ENCODE measurements at places on chromosomes 6 and 20.
A peak's percentile ranks its signal among the peaks of the same experiment; 100 is the strongest.

DNA sequence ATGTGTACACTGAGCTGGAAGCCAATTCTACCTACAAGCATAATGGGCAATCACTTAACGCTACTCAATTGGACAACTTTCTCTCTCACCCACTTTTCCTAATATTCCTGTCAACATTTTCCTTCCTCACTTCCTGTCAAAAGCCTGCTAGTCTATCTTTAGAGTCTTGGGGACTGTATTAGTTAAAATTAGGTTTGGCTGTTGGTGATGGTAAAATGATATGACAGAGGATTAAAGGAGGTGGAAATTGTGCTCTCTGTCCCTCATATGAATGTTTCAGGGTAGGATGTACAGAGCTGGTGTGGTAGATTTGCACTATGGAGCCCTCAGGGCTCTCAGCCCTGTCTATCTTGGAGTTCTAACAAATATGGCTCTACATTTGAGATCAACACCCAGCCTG lies 129.7 kb downstream of the CEP57L1 start:
- DNase-seq: no peak

DNA sequence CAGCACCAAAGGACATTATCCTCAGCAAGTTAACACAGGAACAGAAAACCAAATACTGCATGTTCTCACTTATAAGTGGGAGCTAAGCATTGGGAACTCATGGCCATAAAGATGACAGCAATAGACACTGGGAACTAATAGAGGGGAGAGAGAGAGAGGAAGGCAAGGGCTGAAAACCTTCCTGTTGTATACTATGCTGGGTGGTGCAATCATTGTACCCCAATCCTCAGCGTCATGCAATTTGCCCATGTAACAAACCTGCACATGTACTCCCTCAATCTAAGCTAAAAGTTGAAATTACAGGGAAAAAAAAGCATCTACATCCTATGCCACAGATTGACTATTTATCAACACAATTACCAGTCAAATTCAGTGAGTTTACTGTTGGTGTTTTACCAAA lies 20.0 kb upstream of the VNN1 start:
- DNase-seq: no peak

DNA sequence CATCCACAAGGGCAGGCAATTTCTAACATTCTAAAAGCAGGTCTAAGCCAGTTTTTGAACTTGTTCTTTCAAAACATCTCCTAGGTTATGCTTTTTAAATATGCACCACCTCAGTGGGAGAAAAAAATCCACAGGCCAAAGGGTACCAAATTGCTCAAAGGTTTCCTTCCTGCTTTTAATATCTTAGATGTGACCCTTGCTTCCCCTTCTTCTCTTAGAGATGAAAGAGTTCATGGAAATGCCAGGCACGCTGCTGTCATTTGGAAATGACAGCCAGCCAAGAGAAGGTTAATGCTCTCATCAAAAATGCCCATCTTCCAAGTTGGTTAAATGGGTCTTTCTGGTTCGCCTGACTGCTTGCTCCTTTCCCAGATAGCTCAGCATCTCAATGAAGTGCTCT lies 497.1 kb downstream of the CD83 start:
- no peak for DNase-seq

DNA sequence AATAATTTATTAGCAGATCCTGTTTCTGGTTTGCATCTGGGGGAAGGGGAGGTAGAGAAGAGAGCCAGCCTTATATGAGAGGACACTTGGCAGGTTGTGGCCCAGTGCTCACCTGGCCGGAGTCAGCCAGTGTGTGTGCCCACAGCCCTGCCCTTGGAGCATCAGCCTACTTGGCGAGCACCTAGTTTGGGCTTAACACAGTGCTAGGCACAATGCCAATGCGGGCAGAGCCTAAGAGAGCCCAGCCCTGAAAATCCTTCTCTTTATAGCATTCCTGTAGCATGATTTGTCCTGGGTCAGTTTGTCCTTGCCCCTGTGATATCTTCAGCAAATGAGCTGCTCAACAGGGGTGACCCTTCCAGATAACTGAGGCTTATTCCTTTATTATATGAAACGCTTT lies 73.0 kb downstream of the SLX4IP start:
- peak; percentile 20 for DNase-seq

DNA sequence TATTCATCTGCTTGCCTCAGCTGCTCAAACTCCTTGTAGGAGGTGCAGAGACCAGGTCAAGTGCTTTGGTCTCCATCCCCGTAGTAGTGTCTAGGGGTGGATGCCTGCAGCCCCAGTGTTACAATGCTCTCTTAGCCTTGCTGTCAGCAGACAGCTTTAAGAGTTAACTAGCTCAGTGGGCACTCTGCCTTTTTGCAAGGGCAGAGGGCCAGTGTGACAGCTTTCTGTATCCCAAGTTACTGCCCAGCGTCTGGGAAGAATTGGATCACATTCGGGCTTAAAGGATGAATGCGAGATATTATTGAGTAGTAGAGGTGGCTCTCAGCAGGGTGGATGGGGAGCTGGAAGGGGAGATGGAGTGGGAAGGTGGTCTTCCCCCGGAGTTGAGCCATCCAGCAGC lies 339.9 kb upstream of the RNF217 start:
- no peak for DNase-seq

DNA sequence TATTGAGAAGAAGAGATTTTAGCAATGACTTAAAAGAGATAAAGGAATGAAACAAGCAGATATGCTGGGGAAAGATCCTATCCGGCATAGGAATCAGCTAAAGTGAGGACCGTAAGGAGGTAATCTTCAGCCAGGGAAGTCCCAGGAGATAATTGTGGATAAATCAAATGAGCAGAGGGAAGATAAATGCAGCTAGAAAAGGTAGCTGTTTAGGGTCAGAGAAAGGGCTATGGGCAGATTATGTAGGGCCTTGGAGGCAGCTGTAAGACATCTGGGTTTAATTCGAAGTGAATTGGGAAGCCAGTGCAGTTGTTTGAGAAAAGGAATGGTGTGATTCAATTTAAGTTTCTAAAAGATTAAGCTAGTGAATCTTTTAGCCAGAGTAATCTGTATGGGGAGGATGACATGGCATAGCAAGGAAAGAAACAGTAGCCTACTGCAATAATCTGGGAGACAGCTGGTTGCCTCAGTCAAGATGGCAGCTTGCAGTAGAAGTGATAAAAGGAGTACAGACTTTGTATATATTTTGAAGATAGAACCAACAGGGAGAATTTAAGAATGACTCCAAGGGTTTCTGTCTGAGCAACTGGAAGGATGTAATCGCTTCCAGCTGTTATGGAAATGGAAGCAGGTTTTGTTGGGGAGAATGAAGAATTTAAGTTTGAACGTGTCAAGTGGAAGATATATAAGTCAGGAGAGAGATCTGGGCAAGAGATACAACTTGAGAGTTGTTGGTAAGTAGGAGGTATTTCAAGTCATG lies 552.3 kb upstream of the FLRT3 start:
- DNase-seq: no peak

DNA sequence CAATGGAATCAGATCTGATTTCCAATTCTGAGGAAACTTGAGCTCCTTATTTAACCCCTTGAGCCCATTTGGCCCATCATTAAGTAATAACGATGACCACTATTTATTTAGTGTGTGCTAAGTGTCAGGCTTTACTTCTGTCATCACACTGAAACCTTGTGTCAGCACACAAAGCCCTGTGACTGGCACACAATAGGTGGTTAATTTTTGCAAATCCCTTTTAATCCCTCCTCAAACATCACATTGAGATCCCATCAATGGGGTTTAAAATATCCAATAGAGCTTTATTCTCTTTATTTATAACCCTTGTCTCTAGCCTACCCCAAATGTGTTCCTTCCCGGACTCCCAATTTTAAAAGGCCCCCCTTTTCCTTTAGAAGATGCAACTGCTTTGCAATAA lies 656.8 kb upstream of the CHD6 start:
- no peak for DNase-seq

DNA sequence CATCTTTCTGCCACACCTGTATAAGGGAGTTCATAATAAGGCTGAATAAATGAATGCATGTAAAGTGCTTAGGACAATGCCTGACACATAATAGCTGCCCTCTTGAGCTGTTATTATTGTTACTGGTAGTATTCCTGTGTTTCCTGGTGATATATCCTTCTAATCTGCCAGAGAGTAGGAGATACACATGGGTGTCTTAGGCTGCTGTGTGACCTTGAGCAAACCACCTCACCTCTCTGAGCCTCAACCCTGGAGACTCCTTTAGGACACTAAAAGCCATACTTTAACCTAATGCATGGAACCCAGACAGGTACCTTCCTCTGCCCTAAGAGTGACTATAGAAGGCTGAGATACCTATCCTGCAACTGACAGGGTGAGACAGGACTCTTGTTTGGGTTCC lies 7.6 kb downstream of the SCRT2 start:
- no peak for DNase-seq

DNA sequence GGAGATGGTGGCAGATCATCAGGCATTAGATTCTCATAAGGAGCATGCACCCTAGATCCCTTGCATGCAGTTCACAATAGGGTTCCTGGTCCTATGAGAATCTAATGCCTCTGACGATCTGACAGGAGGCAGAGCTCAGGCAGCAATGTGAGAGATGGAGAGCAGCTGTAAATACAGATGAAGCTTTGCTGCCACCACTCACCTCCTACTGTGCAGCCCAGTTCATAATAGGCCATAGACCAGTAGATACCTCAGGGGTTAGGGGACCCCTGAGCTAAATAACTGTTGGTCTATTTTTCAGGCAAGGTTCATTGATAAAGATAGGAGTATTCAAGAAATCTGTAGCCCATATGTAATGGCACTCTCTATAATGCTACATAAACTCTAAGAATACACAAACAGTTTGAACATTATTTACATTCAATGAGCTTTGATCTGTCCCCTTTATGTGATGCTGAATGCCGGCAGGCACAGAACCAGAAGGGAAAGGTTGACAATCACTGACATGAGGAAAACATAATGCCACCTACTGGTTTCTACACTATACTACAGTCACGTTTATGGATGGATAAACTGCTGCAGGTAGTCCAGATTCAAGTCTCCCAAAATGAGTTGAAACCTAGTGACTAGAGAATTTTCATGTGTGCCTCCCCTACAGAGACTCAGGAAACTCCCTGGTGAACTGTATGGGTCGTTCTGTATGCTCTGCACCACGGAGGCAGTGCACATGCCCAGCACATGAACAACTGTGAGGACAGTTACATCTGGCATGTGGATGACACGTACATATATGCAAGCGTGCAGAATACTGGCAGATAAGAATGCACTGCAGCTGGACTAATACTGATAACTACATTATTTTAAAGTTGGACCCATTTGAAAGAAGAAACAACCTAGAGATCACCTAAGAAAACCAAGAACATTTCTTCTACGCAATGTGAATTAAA lies 72.0 kb downstream of the DST start:
- DNase-seq: peak; percentile 21

DNA sequence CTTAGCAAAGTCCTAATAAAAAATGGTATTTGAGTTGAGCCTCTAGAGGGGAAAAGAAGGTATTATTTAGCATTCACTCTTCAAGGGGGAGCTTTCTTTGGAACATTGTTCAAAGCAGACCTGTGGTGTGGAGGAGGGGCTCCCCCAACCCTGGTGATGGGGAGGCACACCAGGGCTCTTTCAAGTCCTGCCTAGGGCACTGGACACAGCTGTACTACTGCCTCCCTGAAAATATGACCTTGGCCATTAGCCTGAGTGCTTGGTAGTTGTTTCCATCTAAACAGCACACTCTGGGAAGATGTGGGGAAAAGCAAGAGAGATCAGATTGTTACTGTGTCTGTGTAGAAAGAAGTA lies 215.1 kb upstream of the CNR1 start:
- no peak for DNase-seq

- DNase-seq: no peak
These were observed 72.5 kb downstream of the DLGAP4 start for GRCh38 chr20:36378686-36379085.

DNA sequence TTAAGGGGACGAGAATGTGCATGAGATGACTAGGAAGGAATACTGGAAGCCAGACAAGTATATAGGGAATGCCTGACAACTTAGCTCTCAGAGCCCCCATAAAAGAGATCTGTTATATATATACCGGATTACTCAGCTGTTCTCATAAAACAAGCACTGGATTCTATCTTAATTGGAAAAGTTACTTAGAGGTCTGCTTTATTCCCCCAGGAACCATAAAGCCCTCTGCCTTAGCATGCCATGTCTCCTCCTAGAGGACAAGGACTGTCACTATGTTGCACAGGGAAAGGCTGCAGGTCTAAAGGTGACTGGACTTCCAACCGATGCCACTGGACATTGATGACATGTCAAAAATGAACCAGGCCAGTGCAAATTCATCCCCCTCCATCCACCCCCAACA lies 6.4 kb downstream of the EXOC2 start:
- DNase-seq: peak; percentile 25

DNA sequence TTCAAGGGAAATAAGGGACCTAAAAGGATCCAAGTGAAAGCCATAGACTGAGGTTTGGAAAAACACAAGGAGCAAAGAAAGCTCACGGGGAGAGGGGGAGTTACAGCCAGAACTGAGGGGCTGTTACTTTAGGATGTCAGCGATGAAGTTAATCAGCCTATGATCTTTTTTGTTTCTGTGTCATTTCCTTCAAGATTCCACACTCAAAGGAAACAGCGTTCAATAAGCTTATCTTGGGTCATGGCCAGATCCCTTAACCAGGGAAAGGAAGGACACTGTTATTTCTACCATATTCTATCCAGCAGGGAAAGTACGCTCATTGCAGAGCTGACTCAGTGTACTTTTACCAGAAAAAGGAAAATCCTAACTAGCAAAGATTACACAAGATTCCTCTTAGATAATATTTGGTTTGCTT lies 132.8 kb downstream of the PFDN4 start:
- DNase-seq: peak; percentile 85

- no peak for DNase-seq
These were observed 53.3 kb downstream of the CCDC170 start for GRCh38 chr6:151546941-151547659.

DNA sequence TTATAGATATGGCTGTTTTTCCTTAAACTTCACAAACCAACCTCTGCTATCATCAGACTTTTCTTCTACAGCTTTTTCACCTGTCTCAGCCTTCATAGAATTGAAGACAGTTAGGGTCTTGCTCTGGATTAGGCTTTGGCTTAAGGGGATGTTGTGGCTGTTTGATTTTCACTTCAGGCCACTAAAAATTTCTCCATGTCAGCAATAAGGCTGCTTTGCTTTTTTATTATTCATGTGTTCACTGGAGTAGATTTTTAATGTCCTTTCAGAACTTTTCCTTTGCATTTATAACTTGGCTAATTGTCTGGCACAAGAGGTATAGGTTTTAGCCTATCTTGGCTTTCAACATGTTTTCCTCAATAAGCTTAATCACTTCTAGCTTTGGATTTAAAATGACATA lies 392.6 kb downstream of the RFPL4B start:
- no peak for DNase-seq

- peak; percentile 37 for DNase-seq
These were observed 29.1 kb downstream of the ASXL1 start for GRCh38 chr20:32387252-32387651.

GRCh38 chr20:24303393-24304170 lies 165.8 kb upstream of the SYNDIG1 start:
- peak; percentile 9 for DNase-seq

GRCh38 chr6:4258733-4259132 lies 123.4 kb upstream of the ECI2 start:
- DNase-seq: no peak

GRCh38 chr20:22794200-22794599 lies 209.8 kb upstream of the FOXA2 start:
- DNase-seq: no peak

- no peak for DNase-seq
These were observed 112.7 kb downstream of the GJA1 start for GRCh38 chr6:121548131-121548530.
